ENCODE measurements at places on chromosomes 16 and 17. TPM values are rescaled to one million over a fixed set of nuclear protein-coding genes. Genes with fewer than 3 reads are reported as not detected.

Gene ADAD2
- not detected for total RNA-seq

Gene CAVIN1
- 70.4 TPM for total RNA-seq

Gene FOXC2
- not detected for total RNA-seq

Gene SLC52A1
- 0.12 TPM for total RNA-seq

Gene CRHR1
- total RNA-seq, result not detected

Gene CLEC18A
- not detected for total RNA-seq

Gene GAS2L2
- total RNA-seq, result not detected

Gene HEATR9
- total RNA-seq, result not detected

Gene SPAG9
- total RNA-seq, result 66.5 TPM

Gene HSPB9
- total RNA-seq, result 0.07 TPM

Gene ABCA9
- 0.02 TPM for total RNA-seq

Gene LDHD
- 2.6 TPM for total RNA-seq

All from NCI-H460 (cell line).